Stimulated activated CD4-positive, alpha-beta T cell treated with anti-CD3 and anti-CD28 coated beads, TNF-alpha, amount 100 ng/mL, for 1 hour (primary cell): ENCODE measurements at places on chromosomes 6 and 20.

GRCh38 chr6:41536795-41537758 is 9.1 kb upstream of the FOXP4 start:
- DNase-seq, result no peak

GRCh38 chr6:30329331-30329730 is 2.6 kb downstream of the TRIM39 start:
- no peak for DNase-seq

GRCh38 chr6:44539701-44540355 is 152.3 kb downstream of the CDC5L start:
- DNase-seq, result no peak

GRCh38 chr6:143629104-143630080 is 48.4 kb upstream of the PHACTR2 start:
- DNase-seq, result no peak

- DNase-seq, result no peak
These were observed 5.3 kb downstream of the RIPOR2 start for GRCh38 chr6:24930431-24930871.

DNA sequence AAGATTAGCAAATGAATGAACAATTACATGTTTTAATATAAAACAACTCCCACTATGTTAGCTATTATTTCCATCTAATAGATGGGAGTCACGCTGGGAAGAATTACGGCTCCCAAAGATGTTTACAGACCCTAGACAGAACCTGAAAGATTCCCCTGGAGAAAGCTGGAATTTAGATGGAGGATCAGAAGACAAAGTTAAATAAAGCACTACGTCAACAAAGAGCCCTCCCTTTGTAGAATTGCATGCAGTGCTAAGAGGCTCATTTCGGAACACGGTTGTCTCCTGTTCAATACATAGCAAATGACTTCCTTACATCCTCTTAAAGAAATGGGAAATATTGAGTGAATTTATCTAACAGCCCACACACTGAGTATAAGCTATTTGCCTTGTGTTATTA is 328.3 kb downstream of the CBLN4 start:
- no peak for DNase-seq

- no peak for DNase-seq
These were observed 6.5 kb upstream of the SLC22A16 start for GRCh38 chr6:110482774-110483400.

DNA sequence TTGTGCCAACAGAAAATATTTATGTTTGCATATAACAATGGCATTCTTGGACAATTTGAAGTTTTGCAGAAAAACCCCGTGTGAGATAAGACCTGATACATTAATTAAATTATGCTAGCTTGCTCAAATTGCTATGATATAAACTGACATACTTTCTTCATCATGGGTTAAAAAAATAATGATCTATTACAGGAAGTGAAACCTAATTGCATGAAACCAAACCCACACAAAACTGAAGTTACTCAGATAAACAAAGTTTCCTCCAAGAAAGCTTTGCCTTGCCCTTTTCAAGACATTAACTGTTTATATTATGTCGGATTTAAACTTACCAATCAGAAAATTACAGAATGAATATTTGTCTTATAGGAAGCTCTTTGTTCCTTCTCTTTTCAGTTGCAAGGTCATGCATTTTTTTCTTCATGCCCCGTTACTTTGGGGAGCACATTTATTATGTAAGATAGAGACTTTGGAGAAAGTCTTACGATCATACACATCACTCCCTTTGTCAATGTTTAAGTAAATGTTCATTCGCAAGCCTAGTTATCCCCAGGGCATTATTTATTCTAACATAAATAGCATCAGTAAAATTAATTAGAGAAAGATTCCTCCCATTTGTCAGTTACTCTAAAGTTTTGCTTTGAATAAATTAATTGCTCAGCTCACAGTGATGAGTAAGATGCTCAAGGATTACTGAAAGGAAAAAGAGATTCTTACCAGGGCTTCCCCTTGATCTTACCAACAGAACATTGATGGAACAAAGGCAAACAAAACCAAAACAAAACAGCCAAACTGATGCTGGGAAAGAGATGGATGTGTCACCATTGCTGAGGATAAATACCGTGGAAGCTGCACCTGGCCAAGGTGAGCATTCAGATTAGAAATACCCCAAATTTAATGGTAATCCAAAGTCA is 14.8 kb upstream of the TMEM244 start:
- DNase-seq, result no peak

- DNase-seq, result no peak
These were observed 25.3 kb downstream of the SNX5 start for GRCh38 chr20:17943343-17943742.

DNA sequence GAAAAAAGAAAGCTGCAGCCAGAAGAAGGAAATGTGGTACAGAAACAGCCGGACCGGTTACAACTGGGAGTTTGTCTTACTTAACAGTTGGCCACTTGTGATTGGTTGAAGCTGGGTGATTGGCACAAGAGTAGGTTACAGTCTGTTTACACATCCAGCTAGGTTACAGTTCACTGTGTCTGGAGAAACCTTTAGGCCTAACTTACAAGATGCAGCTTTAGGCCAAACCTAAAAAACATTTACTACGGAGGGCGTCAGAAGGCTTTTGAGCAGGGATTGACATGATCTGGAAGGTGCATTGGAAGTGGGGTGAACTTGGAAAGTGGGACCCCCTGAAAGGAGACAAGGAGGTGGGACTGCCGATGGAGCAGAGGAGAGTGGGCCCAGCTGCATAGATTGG is 122.3 kb downstream of the BANF2 start:
- no peak for DNase-seq

- no peak for DNase-seq
These were observed 374.4 kb upstream of the MARCKS start for GRCh38 chr6:113482771-113483170.

- no peak for DNase-seq
These were observed 106.5 kb downstream of the BACH2 start for GRCh38 chr6:90190131-90190530.

GRCh38 chr6:6960571-6961251 is 147.1 kb upstream of the RREB1 start:
- no peak for DNase-seq

DNA sequence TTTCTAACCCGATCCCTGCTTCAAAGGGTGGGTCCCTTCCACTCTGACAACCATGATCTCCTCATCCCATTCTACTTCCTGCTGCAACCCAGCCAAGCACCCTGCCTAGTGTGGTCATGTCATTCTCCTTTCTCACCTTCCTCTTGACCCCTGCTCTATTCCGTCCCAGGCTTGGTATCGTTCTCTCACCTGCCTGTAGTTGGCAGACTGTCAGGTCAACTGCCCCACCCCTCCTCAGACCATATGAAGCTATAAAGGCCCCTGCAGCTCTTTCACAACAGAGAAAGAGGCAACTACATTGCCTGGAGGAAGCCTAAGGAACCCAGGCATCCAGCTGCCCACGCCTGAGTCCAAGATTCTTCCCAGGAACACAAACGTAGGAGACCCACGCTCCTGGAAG is at the start of gene MUC21:
TSS of gene MUC21 (plus strand) at position 280 of the 400 bp plus-strand sequence. CDS start 241 bp downstream, outside the sequence.
- DNase-seq, result no peak
